Stimulated activated CD8-positive, alpha-beta memory T cell treated with anti-CD3 and anti-CD28 coated beads, Interleukin-7, amount 100 ng/mL, for 1 hour (primary cell): ENCODE measurements at places on chromosomes 11 and 22.

DNA sequence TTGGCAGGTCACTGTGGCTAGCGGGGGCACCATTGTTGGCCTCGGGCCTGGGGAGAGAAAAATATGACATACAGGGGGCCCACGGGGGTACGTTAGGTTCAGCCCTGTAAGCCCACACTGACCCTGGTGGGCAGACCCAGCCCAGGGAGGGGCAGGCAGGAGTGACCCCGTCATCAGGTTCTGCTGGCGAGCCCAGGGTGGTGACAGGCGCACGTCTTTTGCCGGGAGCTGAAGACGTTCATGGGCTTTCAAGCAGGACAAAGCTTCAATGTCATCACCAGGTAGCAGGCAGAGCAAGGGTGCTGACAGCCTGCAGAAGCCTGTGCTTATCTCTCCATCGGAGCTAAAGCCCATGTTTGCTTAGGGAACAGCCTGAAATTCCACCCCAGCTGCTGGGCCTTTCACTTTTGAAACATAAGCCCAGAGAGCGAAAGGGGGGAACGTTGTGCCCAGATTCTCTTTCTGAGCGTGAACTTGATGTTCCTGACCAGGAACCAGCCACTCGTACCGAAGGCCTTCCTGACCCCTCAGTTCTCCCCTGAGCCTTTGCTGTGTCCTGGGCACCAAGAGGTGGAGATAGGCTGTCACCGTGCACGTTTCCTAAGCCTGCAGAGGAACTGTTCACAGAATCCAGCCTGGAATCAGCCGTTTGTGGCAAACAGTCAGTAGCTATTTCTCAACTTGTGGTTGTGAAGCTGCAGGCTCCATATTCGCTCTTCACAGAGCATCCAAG, 74.0 kb upstream of the ATXN10 start:
- no peak for DNase-seq

GRCh38 chr11:114098927-114099326, 39.4 kb downstream of the ZBTB16 start:
- no peak for DNase-seq

DNA sequence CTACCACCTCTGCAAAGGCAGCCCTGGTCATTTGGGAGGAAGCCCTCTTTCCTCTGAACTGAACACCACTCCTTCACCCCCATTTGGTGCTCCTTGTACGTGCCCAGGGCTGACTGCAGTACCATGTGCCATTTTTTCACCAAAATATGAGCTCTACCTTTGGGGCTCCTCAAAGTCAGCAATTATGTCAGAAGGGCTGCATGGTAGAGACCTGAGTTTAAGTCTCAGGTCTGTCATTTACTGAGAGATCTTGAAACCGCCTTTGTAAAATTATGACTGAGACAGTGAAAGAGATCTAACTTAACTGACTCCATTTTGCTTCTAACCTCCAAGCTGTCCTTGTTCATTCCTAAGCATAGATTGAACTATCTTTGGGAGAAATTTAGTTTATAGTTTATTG, 58.0 kb downstream of the THAP12 start:
- no peak for DNase-seq

GRCh38 chr11:123060277-123061000, 1.5 kb downstream of the HSPA8 start:
- no peak for DNase-seq

GRCh38 chr11:60991457-60991856, 20.0 kb downstream of the CD6 start:
- DNase-seq: no peak

GRCh38 chr11:11073996-11074395, 216.1 kb upstream of the ZBED5 start:
- no peak for DNase-seq

GRCh38 chr11:114482114-114482513, 42.8 kb downstream of the REXO2 start:
- no peak for DNase-seq

- DNase-seq: no peak
These were observed 7.0 kb upstream of the MALAT1 start for GRCh38 chr11:65491614-65492386.

GRCh38 chr11:2298795-2299761, 2.6 kb downstream of the C11orf21 start:
- no peak for DNase-seq

- no peak for DNase-seq
These were observed 16.3 kb downstream of the APOL5 start for GRCh38 chr22:35733791-35734516.

- DNase-seq: no peak
These were observed 43.2 kb downstream of the IGLL5 start for GRCh38 chr22:22930571-22931556.

- no peak for DNase-seq
These were observed 17.3 kb downstream of the PGM2L1 start for GRCh38 chr11:74380746-74381439.

- DNase-seq: no peak
These were observed 4.2 kb downstream of the CLDN5 start for GRCh38 chr22:19520007-19520406.

- DNase-seq: no peak
These were observed 33.3 kb downstream of the DAGLA start for GRCh38 chr11:61713464-61713863.

DNA sequence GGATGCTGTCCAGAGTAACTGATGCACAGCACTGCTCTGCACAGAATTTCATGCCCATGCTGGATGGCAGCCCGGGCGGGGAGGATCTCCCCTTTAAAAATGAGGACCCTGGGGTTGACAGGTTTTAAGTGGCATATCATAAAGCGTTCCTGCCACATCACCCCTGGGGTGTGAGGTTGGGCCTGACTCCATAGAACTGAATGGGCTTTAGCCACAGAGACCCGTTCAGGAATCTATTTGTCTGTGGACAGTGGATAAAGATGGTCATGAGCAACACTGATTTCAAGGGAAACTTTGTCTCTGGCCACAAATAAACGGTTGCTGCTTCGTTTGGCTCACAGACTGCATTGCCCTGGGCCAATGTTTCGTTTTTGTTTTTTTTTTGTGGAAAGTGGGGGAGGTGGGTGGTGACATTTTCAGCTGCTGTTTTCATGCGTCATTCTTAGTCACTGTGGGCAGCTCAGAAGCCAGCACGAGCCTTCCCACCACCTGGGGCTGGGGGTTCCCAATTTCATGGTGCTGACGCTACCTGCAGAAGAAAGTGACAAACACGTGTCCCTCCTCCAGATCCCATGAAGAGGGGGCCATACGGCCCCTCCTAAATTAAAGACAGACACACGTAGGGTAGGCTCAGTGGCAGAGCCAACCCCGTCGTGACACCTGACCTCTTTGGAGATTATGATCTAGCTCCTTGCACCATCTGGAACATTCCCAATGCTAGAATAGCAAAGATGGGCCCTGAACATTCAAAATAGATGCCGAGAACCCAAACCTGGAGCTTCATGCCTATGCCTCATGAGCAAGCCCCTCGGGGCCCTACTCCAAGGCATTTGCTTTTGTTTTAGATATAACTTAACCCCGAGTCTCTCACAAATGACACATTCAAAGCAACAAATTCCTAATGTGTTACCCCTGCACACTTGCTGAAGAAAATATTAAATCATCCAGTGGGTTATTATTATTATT, 54.8 kb upstream of the PHF21B start:
- DNase-seq: no peak

- no peak for DNase-seq
These were observed 45.5 kb downstream of the ARFGAP2 start for GRCh38 chr11:47131136-47131535.

DNA sequence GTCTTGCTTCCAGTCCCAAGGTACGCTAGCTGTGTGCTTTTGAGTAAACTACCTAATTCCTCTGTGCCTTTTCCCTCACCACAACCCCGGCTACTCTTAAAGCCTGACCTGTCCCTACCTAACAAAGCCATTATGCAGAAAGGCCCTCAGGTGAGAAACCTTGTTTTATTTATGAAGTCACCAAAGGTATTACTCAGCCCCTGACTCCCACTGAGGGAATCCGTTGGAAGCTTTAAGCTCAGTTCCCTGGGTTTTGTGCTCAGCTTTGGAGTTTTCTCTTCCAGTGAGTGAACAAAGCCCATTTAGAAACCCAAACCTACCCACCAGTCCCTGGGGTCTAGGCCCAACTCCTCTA, 90.9 kb downstream of the APIP start:
- DNase-seq: no peak

- DNase-seq: no peak
These were observed 20.3 kb downstream of the CCDC83 start for GRCh38 chr11:85875505-85875904.

- no peak for DNase-seq
These were observed 196.0 kb downstream of the CEP164 start for GRCh38 chr11:117523680-117524079.
